ENCODE measurements at places on chromosomes 7 and 10. TPM values are rescaled to one million over a fixed set of nuclear protein-coding genes. Genes with fewer than 3 reads are reported as not detected.

- DNase-seq: no peak
These were observed 1.7 kb downstream of the ESYT2 start for GRCh38 chr7:158827411-158828132.

DNA sequence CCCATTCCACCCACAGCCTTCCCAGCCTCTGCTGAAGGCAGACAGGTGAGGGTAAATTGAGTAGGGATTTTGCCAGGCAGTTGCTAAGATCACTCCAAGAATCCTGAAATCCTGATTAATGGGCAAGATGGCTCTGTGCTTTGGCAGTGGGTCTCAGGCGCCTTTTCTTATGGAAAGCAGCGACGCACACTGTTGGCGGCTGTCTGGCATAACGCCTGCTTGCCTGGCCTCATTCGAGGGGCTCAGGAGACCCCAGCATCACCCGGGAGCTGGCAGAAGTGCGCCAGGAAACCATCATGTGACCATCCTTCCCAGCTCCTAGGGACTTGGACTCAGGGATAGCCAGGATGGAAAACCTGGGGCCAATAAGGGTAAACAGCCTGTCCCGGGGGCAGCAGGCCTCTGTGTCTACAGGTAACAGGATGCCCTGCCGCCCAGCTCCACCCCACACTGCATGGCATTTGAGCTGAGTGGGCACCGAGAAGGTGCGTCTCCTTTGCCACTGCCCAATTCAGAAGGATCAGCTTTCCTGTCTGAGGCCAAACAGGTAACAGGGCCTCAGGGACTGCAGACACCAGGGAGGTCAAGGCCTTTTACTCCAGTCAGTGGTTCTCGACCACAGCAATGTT, 98.6 kb downstream of the FAM53B start:
- no peak for DNase-seq

The ZNF239 gene
- 2.2 TPM for total RNA-seq

The AKR1C4 gene
- total RNA-seq: not detected

The KMT2C gene
- total RNA-seq: 43.3 TPM

The ITGA8 gene
- 4.5 TPM for total RNA-seq

Data from left cardiac atrium (tissue), 4 donors.